Mesenchymal stem cell (in vitro differentiated cells and primary cell): ENCODE measurements at places on chromosomes 3 and 15.

- DNase-seq = no peak
These were observed 25.9 kb downstream of the MELTF start for GRCh38 chr3:197003461-197004385.

DNA sequence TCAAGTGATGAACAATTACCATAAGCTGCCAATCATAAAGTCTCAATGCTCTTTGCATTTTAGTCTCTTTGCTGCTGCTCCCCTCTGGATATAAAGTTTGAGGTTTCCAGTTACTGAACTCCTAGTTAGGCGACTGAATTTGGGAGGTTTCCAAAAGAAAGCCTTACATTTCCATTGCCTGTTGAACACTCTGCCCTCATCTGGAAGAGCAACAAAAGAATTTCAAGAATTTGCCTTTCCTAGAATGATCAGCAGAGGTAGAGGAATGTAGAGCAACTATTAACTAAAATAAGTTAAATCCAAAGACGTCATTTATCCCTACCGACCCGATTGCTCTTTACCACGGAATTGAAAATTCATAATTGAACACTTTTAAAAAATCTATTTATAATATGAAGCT is 53.4 kb upstream of the PRICKLE2 start:
- DNase-seq = no peak

DNA sequence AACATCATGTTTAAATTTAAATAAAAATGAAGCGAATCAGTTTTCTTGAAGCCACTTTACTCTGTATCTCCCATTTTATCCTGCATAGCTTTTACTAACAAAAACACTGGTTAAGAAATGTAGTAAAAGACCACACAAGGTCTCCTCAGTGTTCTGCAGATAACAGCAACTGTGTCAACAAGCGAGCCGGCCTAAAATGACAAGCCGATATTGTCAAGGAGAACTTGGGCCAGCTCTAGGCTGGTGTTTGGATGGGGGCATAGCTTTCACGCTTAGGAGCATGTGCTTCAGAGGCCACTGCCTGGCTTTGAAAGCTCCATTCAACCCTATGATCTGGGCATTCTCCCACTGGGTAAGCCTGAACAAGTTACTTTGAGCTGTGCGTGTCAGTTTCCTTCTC is 38.1 kb downstream of the MFSD1 start:
- no peak for DNase-seq

- DNase-seq = no peak
These were observed 38.0 kb downstream of the KAT2B start for GRCh38 chr3:20078194-20078714.
